Stimulated activated CD4-positive, alpha-beta T cell treated with anti-CD3 and anti-CD28 coated beads, Interleukin-1b, Interleukin-23, amount 100 ng/mL, for 1 hour (primary cell): ENCODE measurements at places on chromosomes 12 and 14.

- no peak for DNase-seq
These were observed 1.1 kb upstream of the HEBP1 start for GRCh38 chr12:13000925-13001774.

- no peak for DNase-seq
These were observed 10.5 kb upstream of the NID2 start for GRCh38 chr14:52079239-52079959.

DNA sequence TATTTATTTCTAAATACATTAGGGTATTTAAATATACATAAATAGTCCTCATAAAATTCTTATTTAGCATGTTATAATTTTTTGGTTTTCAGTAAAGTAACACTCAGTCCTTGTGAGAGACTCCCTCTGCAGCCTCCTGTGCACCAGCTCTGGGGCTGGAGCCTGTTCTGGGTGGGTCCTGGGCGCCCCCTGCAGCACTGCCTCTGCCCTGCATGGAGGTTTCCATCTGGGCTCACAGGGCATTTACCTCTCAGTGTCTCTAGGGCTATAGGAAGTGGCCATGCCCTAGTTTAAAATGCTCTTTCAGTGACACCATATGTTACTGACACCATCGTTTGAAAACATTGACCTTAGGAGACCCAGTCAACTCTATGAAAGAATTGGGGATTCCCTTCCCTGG lies 1155.2 kb downstream of the TMEM121 start:
- DNase-seq, result no peak

GRCh38 chr12:60152756-60153155 lies 556.9 kb downstream of the SLC16A7 start:
- DNase-seq, result no peak
